ENCODE measurements at places on chromosomes 3 and 15.

- DNase-seq: no peak
These were observed 43.5 kb upstream of the RNU6-1 start for GRCh38 chr15:67883234-67883773.

- DNase-seq: no peak
These were observed 18.5 kb upstream of the VPS33B start for GRCh38 chr15:91040856-91041255.

- no peak for DNase-seq
These were observed 2.9 kb downstream of the KCNH8 start for GRCh38 chr3:19151171-19151570.

- no peak for DNase-seq
These were observed 2.7 kb downstream of the TTC21A start for GRCh38 chr3:39110041-39110639.

DNA sequence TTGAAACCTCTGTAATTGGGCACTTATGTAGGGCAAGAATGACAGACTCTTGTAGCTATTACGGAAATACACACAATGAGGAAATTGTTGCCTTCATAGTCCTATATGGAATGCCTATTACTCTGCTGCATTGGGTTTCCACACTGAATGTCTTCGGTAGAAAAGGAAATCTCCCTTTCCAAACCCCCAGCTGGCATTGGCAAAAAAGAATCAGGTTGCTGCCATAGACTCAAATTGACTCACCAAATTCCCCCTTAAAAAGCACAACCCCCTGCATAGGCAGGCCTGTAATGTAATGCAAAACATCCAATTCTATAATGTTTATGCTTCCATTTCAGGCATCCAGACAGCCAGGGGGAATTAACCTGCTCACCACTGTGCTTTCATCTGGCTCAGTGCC, 44.8 kb upstream of the NTRK3 start:
- DNase-seq: no peak

GRCh38 chr3:81465510-81466200, 295.8 kb downstream of the GBE1 start:
- DNase-seq: no peak
